ENCODE measurements at places on chromosomes 2 and 18.

- DNase-seq = no peak
Measured at GRCh38 chr2:239047420-239047819, 199.5 kb downstream of the TWIST2 start.

- DNase-seq = no peak
Measured at GRCh38 chr2:64998658-64999061, 9.5 kb downstream of the SLC1A4 start.

DNA sequence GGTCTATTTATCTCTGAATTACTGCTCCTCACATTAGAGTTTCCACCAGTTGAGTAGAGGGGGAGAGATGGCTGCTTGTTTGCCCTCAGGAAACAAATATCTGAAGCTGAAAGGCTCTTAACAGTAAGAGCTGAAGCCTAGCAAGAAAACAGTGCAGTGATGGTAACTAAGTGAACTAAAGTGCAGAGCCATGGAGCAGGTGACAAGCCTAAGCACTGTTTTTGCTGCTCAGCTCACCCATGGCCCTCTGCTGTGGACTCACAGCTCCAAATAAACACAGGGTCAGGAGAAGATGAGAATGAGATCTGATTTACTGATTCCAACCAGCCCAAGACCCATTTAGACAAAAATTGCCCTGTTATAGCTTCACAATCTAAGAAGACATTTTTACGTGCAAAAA lies 118.4 kb downstream of the ETAA1 start:
- DNase-seq = no peak

GRCh38 chr2:205660521-205661124 lies 21.7 kb upstream of the NRP2 start:
- DNase-seq = no peak

GRCh38 chr2:221780281-221780688 lies 208.2 kb upstream of the EPHA4 start:
- DNase-seq = no peak

DNA sequence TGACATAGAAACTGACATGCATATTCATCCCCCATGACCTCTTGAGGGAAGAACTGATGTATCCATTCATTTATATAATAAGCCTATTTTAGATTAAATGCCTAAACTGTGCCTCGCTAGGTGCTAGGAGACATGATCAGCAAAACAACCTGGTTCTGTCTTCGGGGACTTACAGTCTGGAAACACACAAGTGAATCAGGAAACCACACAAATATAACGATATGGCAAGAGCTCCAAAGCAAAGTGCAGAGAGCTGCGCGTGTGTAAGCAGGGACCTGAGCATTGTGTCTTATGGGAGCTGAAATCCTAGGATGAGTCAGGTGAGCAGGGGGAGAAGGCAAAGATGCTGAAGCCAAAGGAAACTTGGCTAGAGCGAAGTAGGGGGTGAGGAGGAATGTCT lies 120.6 kb downstream of the NRP2 start:
- no peak for DNase-seq

DNA sequence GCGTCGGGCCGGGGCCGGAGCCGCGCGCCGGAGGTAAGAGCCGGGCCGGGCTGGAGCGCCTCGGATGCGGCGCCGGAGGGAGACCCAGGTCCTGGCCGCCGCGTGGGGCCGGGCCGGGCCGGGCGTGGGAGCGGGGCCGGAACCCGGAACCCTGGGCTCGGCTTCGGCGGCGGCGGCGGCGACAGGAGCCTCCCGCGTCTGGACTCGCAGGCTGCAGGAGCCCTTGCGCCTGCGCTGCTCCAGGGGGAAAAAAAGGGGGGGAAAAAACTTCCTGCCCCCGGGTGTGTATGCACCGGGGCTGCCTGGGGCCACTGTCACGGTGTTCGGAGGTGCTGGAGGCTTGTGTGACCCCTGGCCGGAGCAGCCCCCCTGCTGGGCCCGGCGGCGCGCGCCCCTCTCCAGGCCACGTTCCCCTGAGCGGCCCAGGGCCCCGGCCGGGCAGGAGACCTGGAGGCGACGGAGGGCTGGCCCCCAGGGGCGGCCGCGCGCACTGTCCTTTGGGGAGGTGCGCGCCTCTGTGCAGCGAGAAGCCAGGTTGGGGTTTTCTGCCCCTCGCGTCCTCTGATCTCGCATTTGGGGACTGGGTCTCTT lies 864 bp downstream of the KLHL29 start:
- no peak for DNase-seq

Measured in stimulated activated CD8-positive, alpha-beta memory T cell treated with anti-CD3 and anti-CD28 coated beads, Interleukin-4, amount 100 ng/mL, for 4 hours (primary cell).